Amniotic epithelial cell (primary cell): ENCODE measurements at places on chromosomes 2 and 18.

GRCh38 chr2:170485254-170486026 lies 229.7 kb upstream of the SP5 start:
- DNase-seq, result no peak

GRCh38 chr2:240530181-240530580 lies 27.6 kb downstream of the ANKMY1 start:
- no peak for DNase-seq

DNA sequence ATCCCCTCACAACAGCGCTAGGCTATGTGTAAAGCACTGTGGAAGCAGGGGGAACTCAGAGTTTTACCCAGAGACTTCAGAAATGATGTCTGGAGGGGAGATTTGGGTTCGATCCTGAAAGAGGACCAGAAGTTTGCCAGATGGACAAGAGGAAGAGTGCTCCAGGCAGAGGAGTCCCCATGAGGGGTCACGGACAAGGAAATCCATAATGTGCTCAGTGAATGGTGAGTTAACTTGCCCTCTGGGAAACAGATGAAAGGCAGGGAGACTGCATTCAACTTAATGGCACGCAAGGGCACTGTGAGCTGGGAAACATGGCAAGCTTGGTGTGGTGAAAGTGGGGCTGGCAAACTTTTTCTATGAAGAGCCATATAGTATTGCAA lies 6.0 kb upstream of the ASAP2 start:
- no peak for DNase-seq

- DNase-seq, result no peak
Observed at GRCh38 chr2:160494201-160494644, 616 bp upstream of the RBMS1 start.

- DNase-seq, result no peak
Observed at GRCh38 chr18:59029663-59030429, 109.8 kb upstream of the SEC11C start.

- DNase-seq, result peak; percentile 6
Observed at GRCh38 chr2:151619337-151619989, 114.8 kb downstream of the NEB start.

GRCh38 chr18:58525517-58525916 lies 103.4 kb downstream of the ALPK2 start:
- peak; percentile 59 for DNase-seq

- DNase-seq, result no peak
Observed at GRCh38 chr2:74278176-74278575, 65.0 kb downstream of the SLC4A5 start.

DNA sequence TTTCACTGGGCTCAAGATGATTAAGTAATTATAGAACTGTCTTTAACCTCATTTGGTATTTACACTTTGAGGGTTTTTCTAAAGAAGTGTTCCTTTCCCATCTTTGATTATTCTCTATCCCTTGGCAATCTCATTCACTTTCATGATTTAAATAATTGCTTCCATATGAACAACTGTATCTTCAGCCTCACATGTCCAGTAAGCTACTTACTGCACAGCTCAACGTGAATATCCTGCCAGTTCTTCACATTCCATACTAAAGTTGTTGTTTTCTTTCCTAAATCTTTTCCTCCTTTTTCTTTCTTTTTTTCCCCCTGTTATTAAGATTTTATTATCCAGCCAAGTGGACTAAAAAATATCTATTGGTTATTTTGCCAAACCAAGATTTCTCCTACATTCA lies 37.7 kb downstream of the ZC3H15 start:
- no peak for DNase-seq

DNA sequence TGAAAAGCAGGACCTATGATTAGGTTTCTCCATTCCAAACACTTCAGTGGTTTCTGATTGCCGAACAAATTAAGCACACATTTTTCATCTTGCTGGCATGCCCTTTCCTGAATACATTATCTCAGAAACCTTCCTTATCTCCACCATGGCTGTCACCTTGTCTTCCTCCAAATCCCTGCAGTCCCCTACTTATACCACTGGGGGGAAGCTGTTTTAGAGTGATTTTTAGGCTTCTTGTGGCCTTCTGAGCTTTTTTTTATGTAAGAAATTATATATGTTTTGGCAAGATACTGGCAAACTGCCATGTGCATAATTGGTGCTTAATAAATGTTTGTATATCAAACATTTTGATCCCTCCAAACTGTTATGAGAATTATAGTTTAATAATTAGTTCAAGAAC lies 229.2 kb downstream of the MYT1L start:
- no peak for DNase-seq

GRCh38 chr18:24188120-24188519 lies 49.3 kb downstream of the CABYR start:
- DNase-seq, result no peak

GRCh38 chr18:67428805-67429204 lies 87.7 kb downstream of the DSEL start:
- DNase-seq, result no peak
